CD4-positive, alpha-beta T cell treated with Interleukin-1 beta for 1 hour (primary cell): ENCODE measurements at places on chromosomes 2 and 18.

DNA sequence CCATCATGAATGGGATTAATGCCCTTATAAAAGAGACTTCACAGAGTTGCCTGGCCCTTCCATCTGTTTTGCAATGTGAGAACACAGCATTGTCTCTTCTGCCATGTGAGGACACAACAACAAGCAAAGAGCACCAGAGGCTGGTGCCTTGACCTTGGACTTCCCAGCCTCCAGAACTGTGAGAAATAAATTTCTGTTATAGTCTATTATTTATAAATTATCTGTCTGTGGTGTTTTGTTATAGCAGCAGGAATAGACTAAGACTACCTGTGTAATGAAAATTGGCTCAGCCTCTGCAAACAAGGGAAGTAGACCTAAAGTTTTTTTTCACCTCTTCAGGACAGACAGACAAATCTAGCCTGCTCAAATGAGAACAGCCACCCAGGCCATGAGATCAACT lies 19.3 kb upstream of the ZC3H15 start:
- no peak for DNase-seq

- DNase-seq: peak; percentile 73
Measured at GRCh38 chr2:196263181-196263747, 91.9 kb upstream of the STK17B start.

DNA sequence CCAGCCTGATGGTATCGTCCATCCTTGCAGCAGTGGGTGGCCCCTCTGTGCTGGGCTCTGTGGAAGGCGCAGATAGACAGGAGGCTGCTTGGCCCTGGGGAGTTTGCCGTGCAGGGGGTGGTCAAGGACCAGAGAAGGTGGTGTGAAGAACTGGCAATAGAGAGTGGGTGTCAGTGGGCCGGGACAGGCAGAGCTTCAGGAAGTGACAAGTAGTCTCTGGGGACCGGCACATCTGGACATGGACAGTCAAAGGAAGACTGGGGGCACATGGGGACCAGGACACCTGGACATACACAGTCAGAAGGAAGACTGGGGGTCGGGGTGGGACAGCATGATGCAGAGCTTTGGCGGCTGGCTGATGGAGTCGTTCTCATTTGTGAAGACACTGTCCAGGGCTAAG lies 335.9 kb downstream of the AGAP1 start:
- no peak for DNase-seq

DNA sequence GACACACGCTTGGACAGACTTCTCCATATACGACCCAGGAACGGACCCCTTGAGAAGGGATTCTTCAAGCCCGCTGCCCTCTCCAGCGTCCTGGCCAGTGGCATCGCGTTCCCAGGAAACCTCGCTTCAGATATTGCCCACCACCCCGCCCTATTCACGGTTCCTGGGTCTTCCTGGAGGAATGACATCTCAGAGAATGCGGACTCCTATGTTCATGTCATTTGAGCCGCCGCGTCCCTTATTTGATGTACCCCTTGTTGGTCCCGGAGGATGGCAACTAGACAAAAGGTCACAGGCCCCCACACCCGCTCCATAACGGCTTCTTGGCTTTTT lies 588 bp upstream of the CCDC93 start:
- DNase-seq: no peak

DNA sequence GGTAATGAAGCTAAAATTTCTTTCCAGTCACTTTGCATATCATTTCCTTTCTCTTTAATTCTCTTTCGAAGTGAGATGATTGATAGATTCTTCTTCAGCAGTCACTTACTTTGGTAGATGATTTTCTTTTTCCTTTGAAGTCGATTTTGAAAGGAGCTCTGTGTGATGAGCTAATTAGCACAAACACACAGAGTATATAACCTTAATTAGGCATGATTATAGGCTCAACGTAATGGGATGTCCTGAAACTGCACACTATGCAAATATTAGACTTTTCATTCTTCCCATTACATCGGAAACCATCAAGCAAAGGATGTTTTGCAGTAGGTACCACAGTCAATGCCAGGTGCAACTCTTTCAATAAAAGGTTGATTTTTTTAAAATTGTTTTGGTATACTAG lies 6.4 kb upstream of the CTLA4 start:
- no peak for DNase-seq

- no peak for DNase-seq
Measured at GRCh38 chr2:205743137-205743536, 60.8 kb downstream of the NRP2 start.

DNA sequence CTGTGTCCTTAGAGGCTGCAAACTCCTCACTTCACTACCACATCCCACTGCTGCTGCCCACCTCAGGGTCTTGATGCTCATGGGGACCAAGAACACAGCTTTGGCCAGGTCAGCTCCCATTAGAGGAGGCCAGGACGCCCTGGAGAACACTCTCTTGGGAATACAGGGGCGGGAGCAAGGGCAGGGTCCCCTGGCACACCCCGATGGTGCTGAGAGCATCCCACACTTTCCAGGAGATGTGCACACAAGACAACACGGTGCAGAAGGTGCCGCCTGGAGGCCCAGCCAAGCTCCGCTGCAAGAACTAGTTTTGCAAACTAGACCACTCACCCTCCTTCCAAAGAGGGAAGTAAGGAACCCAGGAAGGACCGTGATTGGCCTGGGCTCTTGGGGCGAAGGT lies 304.4 kb upstream of the SALL3 start:
- DNase-seq: no peak

- no peak for DNase-seq
Measured at GRCh38 chr2:60312618-60313017, 240.8 kb downstream of the BCL11A start.

- no peak for DNase-seq
Measured at GRCh38 chr18:31774477-31774785, 13.8 kb upstream of the SLC25A52 start.

DNA sequence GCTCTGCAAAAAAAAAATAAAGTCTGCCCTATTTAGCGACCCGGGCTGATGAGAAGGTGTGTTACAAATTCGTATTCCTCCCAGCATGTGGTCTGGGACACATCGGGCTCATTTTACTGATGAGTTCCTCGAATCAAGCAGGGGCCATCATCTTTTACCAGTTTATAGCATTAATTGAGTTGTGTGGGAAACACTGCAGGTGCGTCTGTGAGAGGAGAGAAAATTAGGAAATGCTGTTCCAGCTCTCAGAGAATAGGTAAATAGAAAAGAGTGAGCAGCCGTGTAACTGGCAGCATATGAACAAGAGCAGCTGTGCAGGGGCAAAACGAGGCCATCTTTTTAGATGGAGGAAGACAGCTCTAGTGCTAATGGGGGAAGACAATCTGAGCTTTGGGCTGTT lies 216.7 kb downstream of the SETBP1 start:
- no peak for DNase-seq

DNA sequence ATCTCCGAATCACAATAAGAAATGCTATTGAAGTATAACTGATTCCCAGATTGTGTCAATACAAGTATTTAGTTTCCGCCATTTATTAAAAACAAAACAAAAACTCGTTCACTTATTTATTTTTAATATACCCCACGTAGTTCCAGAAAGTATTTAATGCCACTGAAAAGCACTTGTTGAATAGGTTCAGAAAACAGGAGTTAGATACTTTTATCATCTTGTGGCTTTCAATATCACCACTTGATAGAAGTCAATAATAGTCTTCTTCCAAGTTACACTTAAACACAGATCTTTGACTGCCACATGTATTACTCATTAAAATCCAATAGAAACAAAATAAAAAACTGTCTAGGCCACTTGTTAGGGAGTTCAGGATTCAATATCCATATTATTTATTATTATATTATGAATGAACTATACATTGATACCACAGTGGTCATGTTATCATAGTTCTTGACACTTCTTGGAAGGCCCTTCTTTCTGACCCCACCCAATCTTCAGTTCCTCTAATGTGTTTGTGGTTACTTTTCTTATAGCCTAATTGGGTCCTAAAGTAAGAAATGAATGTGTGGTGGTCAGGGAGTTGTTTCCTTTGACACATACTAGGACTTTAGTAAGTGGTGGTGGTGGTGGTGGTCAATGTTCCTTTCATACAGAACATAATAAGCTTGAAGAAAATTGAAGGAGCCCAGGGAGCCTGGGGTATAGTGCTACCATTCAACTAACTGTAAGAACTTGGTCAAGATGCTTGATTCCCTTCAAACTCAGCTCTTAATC lies 221.3 kb upstream of the ITGA4 start:
- no peak for DNase-seq

DNA sequence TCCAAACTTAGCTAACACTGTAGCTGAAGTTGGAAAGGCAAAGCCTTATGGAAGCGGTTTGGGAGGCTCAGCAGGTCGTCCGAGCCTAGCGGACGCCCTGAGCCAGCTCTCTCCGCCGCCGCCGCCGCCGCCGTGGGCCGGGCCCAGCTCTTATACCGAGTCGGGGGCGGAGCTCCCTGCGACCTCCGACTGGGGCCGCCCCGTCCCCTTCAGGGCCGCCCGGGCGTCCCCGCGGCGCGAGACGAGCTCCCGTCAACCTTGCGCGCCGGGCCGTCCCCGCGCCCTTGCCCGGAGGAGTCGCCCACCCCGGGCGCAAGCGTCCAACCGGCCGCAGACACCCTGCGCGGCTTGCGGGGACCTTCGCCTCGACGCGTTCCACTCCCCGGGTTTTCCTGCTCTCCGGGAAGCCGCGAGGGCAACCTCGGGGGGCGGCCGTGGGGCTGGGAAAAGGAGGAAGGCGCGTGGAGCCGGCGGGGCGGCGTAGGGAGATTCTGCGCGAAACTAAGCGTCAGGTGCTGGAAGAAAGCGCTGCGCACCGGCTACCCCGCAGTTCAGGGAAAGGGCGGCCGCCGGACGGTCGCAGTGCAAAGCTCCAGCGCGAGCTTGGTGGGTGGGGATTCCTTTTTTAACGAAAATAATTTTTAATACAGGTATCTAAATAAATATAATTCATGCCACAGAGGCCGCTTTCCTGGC lies at the start of gene SLC40A1:
Gene SLC40A1, minus strand, starts transcription at position 129 of the 696 bp plus-strand sequence. CDS start 326 bp downstream, outside the sequence.
- DNase-seq: peak; percentile 64

DNA sequence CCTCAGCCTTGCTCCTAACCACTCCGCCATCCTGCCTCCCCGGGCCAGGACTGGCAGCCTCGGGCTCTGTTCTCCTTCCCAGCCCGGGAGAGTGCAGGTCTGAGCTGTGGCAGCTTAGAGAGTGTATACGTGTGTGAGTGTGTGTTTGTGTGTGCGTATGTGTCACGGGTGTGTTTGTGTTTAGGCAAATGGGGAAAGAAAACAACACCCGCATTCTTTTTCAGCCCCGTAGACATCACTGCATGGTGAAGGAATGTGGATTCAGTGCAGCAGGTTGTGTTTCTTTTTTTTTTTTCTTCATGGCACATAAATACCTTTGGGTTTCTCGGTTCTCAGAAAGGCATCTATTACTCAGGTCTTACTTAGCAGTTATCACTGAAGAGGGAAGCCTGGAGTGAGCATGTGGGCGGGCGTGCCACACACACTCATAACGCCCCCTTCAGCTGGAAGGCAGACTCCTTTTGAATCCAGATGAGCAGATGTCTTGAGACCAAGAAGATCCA lies 44.2 kb downstream of the GLI2 start:
- DNase-seq: no peak

DNA sequence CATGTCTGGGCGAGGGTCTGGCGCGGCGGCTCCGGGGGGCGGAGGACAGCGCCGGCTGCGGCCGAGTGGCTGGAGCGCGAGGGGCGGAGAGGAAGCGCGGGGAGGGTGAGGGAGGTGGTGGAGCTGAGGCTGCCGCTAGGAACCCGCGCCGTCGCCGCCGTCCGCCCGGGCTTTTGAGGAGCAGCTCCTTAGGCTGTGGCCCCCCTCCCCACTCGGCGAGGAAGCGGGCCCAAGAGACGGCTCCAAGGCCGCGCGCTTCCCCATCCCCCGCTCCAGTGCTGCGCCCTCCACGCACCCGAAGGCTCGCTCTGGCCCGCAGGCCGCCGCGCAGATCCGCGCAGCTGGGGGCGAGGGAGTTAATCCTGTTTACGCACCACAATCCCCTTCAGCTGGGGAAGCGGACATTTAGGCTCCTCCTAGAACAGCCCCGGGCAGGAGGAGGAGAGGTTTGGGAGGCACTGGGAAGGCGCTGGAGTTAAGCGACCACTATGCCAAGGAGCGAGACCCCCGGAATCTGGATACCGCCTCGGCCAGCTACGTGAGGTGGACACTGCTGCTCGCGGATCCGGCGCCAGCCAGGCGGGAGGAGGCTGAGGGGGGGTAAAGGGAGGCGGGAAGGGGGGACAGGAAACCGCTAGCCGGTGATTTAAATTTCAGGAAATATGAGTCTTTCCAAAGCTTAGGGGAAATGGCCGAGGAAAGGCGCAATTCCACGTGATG lies at the start of gene CNRIP1:
Gene CNRIP1, minus strand, starts transcription at position 552 of the 720 bp plus-strand sequence. Its CDS starts 549 bp downstream, at position 3.
- DNase-seq: no peak

DNA sequence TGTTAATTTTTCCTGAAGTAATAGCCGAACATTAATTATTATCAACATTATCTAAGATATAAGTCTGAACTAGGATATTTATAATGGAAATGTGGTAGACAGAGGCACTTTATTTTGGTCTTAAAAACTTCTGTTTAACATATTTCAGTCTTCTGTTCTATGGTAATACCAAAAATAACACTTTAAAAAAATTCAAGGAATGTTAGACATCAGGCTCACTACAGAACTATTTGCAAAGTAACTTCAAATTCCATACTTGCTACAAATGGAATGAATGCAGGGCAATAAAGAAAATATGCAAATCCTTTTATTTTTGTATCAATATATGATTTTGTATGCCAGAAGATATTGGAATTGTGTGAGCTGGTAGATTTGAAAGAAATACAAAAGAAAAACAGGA lies 345.5 kb upstream of the DSEL start:
- DNase-seq: no peak

DNA sequence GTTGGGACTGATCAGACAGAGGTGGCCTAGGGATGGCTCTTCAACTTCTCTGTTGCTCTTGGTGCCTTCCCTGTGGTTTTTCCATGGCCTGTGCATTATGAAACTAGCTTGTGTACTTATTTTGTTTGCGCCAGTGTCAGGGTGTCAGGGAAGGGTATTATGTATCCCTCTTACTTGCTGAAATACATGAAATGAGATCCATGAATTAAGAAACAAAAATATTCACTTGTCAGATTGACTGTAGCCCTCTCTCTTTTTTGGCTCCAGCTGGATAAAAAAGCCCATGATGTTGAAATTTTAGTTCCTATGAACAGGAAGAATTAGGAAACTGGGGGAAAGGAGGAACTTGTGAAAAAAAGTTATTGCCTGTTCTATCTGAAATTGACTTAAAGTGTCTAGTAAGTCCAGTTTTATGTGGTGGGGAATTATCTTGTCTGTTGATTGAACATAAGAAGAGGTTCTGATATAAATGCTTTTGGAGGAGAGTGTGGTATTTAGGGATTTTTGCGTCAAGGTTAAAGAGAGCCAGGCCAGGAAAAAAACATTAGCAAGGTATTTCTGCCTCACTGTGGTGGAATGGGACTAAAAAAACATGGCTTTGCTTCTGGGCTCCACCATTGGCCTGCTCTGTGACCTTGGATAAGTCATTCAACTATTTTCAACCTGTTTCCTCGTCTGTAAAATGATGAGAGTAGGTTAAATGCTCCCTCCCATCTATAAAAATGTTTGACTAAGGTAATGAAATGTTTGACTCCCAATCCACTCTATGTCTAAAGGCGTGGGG lies 12.0 kb downstream of the UGP2 start:
- DNase-seq: no peak

GRCh38 chr2:66897691-66898150 lies 462.8 kb downstream of the MEIS1 start:
- no peak for DNase-seq

- DNase-seq: no peak
Measured at GRCh38 chr18:48835119-48835518, 115.6 kb downstream of the SMAD7 start.
